ENCODE measurements at places on chromosomes 3 and 15.
A peak's percentile ranks its signal among the peaks of the same experiment; 100 is the strongest.

GRCh38 chr15:70033109-70033508 lies 64.6 kb downstream of the TLE3 start:
- DNase-seq: no peak

DNA sequence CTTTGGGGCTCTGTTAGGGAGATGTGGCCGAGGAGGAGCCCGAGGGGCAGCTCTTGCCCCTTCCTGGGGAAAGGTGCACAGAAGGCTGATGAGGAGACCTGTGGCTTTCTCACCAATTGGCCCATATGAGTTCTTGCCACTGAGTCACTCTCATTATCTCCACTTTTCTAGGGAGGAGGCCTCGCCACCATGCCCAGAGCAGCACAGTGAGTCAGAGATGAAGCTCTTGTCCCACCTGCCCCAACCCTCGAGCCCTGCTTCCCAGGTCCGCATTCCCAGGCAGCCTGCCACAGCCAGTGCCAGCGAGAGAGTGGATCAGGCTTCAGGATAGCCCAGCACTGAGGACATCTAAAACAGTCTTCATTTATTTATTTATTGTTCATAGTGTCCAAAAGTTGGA lies 53.5 kb downstream of the AMOTL2 start:
- DNase-seq: no peak

DNA sequence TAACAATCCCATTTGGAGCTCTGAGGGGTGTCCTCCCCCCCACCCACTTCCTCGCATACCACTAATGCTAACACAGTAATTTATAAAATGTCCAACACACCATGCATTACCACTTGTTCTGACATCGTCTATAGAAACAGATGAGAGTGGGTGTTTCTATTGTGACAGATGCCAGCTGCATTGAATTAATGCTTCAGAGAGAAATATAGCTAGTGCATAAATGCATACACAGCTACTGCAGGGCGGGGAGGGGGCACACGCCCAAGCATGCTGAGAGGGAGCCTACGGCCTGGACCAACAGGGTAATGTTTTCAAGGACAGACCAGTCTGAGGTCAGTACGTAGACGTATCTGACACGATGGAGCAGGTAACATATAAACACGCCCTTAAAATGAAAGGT lies 106.0 kb upstream of the FEZF2 start:
- DNase-seq: no peak

DNA sequence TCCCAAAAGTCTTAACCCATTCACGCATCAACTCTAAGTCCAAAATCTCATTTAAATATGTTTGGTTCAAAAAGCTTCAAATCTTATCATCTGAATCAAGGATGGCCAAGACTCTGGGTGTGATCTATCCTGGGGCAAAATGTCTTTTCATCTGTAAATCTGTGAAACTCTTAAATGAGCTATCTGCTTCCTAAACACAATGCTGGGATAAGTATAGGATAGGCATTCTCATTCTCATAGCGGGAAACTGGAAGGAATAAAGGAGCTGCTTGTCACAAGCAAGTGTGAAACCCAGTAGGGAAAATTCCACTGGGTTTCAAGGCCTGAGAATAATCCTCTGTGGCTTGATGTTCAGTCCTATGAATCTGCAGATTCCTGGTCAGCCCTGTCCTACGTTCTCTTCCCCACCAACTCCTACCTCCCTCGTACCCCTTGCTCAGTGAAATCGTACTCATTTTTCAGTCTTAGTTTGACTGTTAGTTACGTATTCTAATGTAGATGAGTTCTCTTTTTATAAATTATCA lies 156.7 kb downstream of the EPHA3 start:
- no peak for DNase-seq

GRCh38 chr3:77530870-77531269 lies 491.0 kb downstream of the ROBO2 start:
- no peak for DNase-seq

GRCh38 chr3:44476181-44476611 lies 1.3 kb downstream of the ZNF445 start:
- no peak for DNase-seq

DNA sequence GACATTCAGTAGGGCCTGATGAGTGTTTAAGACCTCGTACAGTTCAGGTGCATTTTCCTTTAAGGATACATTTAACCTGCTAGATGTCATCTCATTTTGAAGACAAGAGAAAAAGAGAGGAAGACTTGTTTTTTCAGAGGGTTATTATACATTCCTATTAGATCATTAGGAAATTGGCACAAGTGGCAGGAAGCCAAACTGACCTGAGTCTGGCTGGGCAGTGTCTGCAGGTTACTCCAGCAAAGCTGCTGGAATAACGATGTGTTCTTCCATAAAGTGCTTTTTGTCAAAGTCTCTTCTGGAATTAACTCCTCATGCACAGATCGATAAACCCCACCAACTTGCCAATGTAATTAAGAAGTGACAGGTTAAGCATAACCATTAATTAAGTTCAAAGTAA lies 396.4 kb upstream of the TPRG1 start:
- no peak for DNase-seq

GRCh38 chr15:90497912-90498311 lies 31.8 kb upstream of the CRTC3 start:
- no peak for DNase-seq

- peak; percentile 52 for DNase-seq
These were observed 1.4 kb downstream of the FURIN start for GRCh38 chr15:90869601-90870353.

DNA sequence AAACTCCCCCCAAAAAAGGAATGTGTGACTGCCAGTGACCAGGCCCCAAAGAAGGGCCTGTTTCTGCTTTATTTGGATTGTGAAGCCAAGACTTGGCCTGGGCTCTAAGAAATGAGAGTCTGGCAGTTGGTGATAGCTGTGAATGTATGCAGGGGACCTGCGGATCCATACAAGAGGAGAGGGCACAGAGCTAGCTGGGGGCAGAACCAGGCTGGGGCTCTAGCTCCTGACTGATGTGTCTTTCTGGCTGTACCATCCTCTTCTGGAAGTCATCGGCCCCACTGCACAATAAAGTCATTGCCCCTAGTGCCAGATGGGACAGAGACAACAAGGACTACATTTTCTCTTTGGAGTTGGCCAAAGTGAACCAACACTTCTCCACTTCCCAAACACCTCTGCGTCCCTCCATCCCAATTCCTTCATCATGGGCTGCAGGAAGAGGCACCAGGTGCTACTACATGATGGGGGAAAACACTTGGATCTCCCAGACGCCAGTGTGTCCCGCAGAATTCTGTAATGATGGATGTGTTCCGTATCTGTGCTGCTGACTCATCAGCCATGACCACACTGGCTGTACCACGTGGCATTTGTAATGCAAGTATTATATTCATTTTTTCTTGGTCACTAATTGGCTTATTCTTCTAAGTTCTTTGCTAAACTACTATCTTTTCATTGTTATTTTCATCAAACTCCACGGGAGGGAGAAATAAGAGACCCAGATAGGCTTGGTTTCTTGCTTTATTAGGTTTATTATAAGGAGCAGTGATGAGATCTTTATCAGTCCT lies 1.7 kb upstream of the PLA2G4F start:
- no peak for DNase-seq

DNA sequence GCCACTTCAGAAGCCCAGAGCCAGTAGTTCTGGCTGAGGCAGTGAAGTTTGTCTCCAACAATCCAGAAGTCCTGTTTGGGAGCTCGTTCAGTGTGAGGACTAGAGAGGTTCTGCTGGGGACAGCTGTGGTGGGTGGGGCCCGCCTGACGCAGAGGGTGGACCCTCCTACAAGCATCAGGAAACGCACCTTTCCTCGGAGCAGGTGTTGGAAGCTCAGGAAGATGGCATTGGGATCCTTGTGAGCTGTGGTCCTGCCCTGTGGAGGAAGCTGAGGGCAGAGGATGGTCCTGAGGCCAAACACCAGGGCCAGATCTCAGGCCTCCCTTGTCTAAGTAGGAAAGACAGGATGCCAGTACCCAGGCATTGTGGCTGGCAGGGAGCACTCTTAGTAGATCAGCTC lies 5.1 kb downstream of the THPO start:
- DNase-seq: no peak

- no peak for DNase-seq
These were observed 201.2 kb downstream of the ADAMTSL3 start for GRCh38 chr15:83854950-83855707.

DNA sequence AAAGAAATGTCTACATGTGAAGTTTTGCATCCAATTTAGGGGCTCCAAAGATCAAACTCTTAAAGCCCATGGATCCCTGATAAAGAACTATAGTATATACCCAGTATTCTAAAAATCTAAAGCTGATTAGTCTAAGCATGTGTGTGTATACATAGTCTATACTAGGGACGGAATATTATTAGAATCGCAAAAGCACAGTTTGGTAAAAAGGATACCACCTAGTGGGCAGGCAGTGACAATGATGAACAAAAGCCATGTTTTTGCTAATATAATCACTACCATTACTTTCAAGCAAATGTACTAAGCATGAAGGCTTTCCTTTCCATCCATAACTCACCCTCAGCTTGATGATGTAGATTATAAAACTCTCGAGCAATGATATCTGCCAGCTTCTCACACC lies 16.5 kb downstream of the POLQ start:
- no peak for DNase-seq
